ENCODE measurements at places on chromosomes 3 and 15.

GRCh38 chr3:37909067-37909911, 47.6 kb downstream of the CTDSPL start:
- no peak for DNase-seq

GRCh38 chr3:123334056-123334455, 114.8 kb downstream of the ADCY5 start:
- DNase-seq: no peak

- no peak for DNase-seq
These were observed 83.8 kb upstream of the SUCLG2 start for GRCh38 chr3:67737906-67738865.

DNA sequence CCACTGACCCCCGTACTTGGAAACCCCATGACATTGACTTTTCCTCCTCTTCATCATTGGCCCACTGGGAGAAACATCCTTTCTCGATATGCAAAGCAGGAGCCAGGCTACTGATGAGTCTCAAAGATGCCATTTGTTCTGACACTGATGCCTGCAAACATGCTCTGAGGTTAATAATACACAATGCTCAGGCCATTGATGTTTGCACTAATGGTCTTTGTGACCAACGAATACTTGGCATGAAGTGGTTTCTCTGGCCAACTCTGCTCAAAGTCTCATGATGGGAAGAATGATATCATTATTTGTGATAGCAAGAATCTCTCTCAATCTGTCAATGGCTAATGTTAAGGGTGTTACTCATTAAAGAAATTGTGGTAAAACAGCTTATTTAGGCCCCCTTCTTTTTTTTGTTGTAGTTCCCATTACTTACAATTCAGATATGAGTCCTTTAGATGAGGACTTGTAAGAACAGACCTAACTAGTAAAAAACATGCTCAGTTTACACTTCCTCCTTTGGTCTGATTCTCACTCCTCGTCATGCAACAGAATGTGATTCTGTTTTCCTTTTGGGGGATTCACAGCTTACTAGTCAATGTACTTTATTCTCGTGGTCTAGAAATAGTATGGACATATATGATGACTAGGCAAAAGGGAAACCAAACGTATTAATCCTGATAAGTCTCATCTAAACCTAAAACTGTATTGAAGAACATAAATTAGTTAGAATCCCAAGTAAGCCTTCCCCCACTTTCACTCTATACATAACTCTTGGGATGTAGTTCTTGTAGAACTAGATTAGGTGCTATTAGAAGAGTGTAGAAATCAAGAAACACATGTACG, 488.8 kb upstream of the DPPA4 start:
- DNase-seq: no peak

DNA sequence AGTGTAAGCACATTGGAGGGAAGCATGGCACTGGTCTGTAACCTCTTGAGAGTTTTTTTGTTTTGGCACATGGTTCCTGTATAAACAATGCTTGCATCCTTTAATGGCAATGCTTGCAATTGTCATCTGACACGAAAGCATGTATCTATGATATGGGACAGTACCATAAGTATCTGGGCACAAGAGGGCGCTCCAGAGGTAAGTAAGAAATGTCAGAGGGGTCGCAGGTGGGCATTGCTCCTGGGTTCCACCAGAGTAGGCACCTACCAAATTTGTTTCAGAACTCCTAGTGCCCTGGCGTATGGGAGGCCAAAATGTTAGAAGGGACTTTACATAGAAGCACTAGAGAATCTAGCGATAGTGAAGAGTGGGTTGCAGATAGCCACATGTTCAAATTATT, 58.7 kb upstream of the BCHE start:
- no peak for DNase-seq

All from stimulated activated CD4-positive, alpha-beta T cell treated with anti-CD3 and anti-CD28 coated beads, Interleukin-4, amount 100 ng/mL, for 48 hours (primary cell).